ENCODE measurements at places on chromosomes 2 and 18.

GRCh38 chr2:136319237-136319636, 201.3 kb upstream of the CXCR4 start:
- no peaks in the 10 kb centered on the region for H3K36me3 ChIP-seq
- peak overlapping the region; percentile 100 for H3K27ac ChIP-seq
- H3K27me3 ChIP-seq, result no peaks in the 10 kb centered on the region
- no peak for DNase-seq

- peak overlapping the region; percentile 70 for H3K4me3 ChIP-seq
- H3K27ac ChIP-seq, result no peak overlapping the region
- peaks cover 66% of the 10 kb centered on the region for H3K4me1 ChIP-seq
- H3K36me3 ChIP-seq, result no peaks in the 10 kb centered on the region
- DNase-seq, result no peak
- H3K27me3 ChIP-seq, result no peaks in the 10 kb centered on the region
These were observed 9.3 kb downstream of the MAP4K4 start for GRCh38 chr2:101706819-101707177.

DNA sequence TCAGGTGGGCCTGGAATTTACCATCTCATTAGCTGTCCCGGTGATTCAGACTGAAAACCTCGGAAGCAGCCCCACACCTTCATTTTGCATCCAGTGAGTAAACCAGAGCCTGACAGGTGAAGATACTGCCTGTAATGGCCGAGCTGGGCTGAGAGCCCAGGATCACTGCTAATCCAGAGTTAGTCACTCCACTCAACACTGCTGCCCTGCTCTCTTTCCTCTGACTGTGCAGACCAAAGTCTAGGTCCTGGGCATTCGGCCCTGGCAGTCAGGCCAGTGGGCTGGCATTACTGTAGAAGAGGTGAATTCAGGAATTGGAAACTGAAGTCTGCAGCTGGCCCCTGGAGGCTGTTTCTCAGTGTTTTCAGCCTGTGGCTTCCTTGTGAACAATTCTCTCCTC, 44.3 kb downstream of the TMEM17 start:
- no peak overlapping the region for H3K27ac ChIP-seq
- H3K27me3 ChIP-seq, result peaks cover 16% of the 10 kb centered on the region
- H3K36me3 ChIP-seq, result no peaks in the 10 kb centered on the region

DNA sequence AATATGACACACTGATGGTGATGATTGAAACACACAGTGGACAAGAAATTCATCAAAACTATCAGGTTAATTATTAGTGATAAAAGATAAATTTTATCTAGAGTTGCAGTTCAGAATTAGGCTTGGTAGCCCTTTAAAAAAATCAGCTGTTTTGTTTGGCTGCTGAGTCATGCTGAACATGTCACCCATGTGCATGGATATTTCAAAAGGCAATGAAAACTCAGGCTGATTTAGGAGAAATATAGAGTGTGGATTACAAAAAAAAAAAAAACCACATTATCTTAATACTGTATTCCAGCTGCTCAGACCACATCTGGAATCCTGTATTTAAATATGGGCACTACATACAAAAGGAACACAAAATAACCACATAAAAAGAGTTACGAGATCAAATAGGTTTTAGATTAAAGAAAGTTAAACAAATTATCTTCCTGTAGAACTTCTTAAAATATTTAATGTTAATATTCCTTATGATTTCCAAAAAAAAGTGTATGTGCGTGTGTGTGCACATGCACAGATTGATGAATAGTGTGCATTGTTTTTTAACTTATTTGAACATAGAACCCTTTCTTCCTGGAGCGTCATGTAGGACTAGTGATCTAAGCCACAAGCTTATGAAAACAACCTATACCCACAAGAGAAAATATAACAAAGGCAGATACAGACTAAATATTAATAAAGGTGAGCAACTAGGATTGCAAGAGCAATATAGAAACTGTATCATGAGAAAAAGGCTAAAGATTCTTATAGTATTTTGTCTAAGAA, 186.2 kb downstream of the STK39 start:
- peaks cover 5% of the 10 kb centered on the region for H3K4me1 ChIP-seq
- H3K36me3 ChIP-seq, result peaks cover 13% of the 10 kb centered on the region
- no peak for DNase-seq
- H3K27ac ChIP-seq, result no peak overlapping the region

DNA sequence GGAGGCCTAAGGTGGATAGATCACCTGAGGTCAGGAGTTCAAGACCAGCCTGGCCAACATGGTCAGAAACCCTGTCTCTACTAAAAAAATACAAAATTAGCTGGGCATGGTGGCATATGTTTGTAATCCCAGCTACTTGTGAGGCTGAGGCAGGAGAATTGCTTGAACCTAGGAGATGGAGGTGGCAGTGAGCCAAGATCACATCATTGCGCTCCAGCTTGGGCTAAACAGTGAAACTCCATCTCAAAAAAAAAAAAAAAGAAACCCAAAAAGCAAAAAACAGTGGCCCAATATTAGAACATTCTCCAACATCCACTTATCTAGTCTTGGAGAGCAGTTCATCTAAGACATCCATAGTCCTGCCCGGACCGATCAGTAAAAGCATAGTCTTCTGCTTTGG, 260.4 kb downstream of the MREG start:
- H3K27ac ChIP-seq, result no peak overlapping the region
- H3K27me3 ChIP-seq, result peaks cover 13% of the 10 kb centered on the region
- peaks cover 24% of the 10 kb centered on the region for H3K4me1 ChIP-seq
- peaks cover 5% of the 10 kb centered on the region for H3K36me3 ChIP-seq

- no peak overlapping the region for H3K4me3 ChIP-seq
- H3K27ac ChIP-seq, result no peak overlapping the region
These were observed 819.4 kb downstream of the LRP1B start for GRCh38 chr2:141311430-141311829.
